HepG2 (cell line): ENCODE measurements at places on chromosomes 5 and 9.

GRCh38 chr9:26502311-26502710, 390.3 kb downstream of the CAAP1 start:
- H3K4me3 ChIP-seq, result no peak overlapping the region
- H3K36me3 ChIP-seq, result no peaks in the 10 kb centered on the region
- DNase-seq, result no peak
- H3K27me3 ChIP-seq, result no peaks in the 10 kb centered on the region

DNA sequence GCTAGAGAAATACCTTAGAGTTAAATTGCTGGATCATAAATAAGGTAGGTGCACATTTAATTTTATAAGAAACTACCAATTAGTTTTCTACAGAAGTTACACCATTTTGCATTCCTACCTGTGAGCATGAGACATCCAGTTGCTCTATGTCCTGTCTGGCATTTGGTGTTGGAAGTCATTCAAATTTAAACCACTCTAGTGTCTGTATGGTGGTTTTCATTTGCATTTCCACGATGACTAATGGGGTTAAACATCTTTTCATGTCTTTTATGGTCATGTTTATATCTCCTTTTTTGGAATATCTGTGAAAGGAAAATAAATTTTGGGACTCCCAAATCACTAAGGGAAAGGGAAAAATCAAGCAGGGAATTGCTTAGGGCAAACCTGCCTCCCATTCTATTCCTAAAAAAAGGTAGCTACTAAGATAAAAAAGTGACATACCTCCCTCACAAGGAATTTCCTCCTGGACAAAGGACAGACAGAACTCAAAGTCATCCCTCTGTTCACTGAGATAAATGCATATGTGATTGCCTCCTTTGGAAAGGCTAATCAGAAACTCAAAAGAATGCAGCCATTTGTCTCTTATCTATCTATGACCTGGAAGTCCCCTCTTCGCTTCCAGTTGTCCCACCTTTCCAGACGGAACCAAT, 31.6 kb upstream of the ADCY2 start:
- no peaks in the 10 kb centered on the region; the same call in 1 of the 2 replicates for H3K27me3 ChIP-seq
- H3K36me3 ChIP-seq, result no peaks in the 10 kb centered on the region
- H3K4me3 ChIP-seq, result no peak overlapping the region
- no peaks in the 10 kb centered on the region for H3K4me1 ChIP-seq

DNA sequence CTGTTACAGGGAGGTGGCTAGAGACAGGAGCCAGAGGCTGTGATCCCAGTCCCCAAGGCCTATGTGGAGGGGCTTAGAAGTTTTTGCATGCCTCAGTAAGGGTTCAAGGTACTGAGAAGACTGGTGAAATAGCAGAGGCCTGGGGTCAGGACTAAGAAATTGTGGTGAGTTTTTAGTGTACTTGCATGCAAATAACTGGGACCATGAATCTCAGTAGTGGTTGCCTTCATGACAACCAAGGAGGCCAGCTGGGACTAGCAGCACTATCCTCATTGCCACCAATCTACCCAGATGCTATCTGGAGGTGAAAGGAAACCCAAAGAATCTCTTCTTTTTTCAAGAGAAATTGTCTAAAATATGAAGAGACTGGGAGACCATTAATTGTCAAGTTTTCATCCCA, 395.1 kb downstream of the CETN3 start:
- no peaks in the 10 kb centered on the region for H3K4me1 ChIP-seq
- DNase-seq, result no peak
- H3K27me3 ChIP-seq, result no peaks in the 10 kb centered on the region

DNA sequence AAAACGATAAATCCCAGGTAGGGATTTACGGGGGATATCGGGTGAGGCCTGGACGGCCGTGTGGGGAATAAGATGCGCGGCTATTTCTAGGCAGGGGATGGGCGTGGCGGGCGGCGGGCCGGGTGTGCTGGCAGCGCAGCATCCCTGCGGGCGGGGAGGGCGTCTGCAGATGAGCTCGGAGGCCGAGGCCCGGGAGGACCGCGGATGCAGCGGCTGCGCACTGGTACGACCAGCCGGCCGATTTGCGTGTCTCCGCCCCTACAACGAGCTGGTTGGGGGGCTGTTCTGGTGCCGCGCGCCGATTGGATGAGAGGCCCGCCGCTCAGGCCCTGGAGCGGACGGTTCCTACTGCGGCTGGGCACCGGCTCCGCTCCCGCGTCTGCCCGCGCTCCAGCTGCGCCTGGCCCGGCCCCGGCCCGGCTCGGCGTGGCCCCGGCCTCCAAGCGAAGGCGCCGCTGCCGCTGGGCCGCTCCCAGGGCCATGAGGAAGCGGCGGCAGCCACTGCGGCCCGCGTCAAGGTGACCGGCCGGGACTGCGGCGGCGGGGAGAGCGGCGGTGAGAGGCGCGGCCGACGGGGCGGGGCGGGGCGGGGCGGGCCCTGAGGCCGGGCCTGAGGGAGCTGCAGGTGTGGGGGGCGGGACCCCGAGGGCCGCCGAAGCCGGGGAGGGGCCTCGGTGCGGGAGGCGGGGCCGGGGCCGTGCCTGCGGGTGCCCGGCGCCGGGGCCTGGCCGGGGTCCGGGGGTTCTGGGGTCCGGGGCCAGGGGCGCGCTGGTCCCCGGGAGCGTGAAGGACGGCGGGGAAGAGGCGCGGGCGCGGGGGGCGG, at the start of gene RALGPS1:
Gene RALGPS1, plus strand, starts transcription at position 325 of the 823 bp plus-strand sequence. CDS start 47,508 bp downstream, outside the sequence.
- DNase-seq, result peak; percentile 88
- no peaks in the 10 kb centered on the region for H3K36me3 ChIP-seq
- no peak within 1 kb of the TSS for H3K27ac ChIP-seq
- 0 out of 3 replicates have a peak, but pooled peaks cover 6% of the 10 kb centered on the region for H3K27me3 ChIP-seq

DNA sequence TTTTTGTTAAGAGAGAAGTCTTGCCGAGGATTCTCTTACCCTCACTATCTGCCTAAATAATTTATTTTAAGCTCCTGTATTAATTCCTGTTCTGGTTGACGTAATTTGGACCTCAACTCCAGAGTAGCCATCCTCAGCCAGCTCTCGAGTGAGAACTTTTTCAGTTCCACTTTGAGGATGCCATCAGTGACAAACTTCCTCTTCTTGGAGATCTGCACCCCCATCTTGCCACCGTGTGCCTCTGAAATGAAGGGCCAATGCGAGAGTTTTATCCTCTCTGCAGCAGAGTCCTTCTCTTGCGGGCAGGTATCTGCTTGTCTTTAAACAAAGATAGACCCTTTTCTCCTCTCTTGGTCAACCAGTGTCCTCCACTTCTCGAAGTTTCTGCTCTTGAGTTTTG, 19.5 kb upstream of the TMEM174 start:
- H3K36me3 ChIP-seq, result no peaks in the 10 kb centered on the region
- no peaks in the 10 kb centered on the region for H3K4me1 ChIP-seq
- H3K27me3 ChIP-seq, result peaks cover 31% of the 10 kb centered on the region; the same call in 2 of the 3 replicates
- DNase-seq, result no peak

GRCh38 chr5:34530637-34531036, 125.5 kb upstream of the RAI14 start:
- H3K4me1 ChIP-seq, result peaks cover 8% of the 10 kb centered on the region; the same call in 1 of the 2 replicates
- H3K36me3 ChIP-seq, result no peaks in the 10 kb centered on the region
- DNase-seq, result no peak
- H3K27ac ChIP-seq, result no peak overlapping the region

DNA sequence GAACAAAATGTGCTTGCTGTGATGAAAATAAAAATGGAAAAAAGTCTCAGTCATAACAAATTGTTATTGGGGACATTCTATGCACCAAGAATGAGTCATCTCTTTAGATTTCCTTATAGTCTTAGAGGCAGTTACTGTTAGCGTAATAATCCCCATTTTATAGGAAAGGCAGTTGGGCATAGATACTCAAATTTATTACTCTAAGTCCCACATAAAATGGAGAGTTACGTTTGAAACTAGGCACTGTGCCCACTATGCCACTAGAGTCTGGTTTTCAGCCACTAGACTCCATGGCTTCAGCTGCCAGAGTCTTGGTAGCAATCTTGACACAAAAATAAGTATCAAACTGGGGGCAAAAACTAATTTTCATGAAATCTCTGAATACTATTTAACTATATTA, 317.9 kb upstream of the MEF2C start:
- no peaks in the 10 kb centered on the region for H3K27me3 ChIP-seq
- no peak overlapping the region for H3K4me3 ChIP-seq
- H3K27ac ChIP-seq, result no peak overlapping the region
- H3K36me3 ChIP-seq, result no peaks in the 10 kb centered on the region
- DNase-seq, result no peak

- no peaks in the 10 kb centered on the region for H3K27me3 ChIP-seq
- 0 out of 2 replicates have a peak, but pooled peaks cover 2% of the 10 kb centered on the region for H3K4me1 ChIP-seq
These were observed 151.6 kb downstream of the DENND1A start for GRCh38 chr9:123778232-123778902.

- no peak overlapping the region for H3K27ac ChIP-seq
- no peaks in the 10 kb centered on the region for H3K36me3 ChIP-seq
- no peaks in the 10 kb centered on the region for H3K4me1 ChIP-seq
- H3K4me3 ChIP-seq, result no peak overlapping the region
These were observed 384.2 kb upstream of the ZNF462 start for GRCh38 chr9:106478727-106479126.

DNA sequence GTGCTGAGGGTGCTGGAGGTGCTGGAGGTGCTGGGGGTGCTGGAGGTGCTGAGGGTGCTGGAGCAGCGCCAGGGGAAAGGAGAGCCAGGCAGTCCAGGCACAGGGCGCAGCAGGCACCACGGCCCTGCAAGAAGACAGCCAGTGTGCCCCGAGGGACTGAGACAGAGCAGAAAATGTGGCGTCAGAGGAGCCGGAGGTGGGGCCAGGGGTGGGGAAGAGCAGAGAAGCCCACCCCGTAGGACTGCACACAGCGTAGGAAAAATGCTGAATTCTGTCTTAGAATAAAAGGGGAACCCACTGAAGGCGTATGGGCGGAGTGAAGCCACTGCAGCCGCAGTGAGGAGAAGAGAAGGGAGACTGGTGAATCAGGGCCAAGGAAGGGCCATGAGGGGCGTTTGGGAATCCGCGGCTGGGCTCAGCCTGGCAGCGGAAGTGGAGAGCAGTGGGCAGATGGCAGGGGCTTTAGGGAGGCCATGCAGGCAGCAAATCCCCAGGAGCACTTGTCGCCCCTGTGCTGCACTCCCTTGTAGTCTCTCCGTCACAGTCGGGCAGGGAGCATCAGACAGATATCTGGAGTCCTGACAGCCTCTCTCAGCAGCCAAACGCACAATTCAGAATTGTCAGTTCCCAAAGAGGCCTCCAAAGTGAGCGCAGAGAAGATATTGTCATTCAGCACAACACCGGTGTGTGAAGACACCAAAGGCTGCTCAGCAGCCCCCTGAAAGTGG, 35.9 kb upstream of the LECT2 start:
- H3K4me1 ChIP-seq, result peaks cover 23% of the 10 kb centered on the region
- no peak overlapping the region for H3K4me3 ChIP-seq
- H3K27me3 ChIP-seq, result no peaks in the 10 kb centered on the region

- no peaks in the 10 kb centered on the region for H3K36me3 ChIP-seq
- no peak overlapping the region for H3K27ac ChIP-seq
- no peaks in the 10 kb centered on the region for H3K27me3 ChIP-seq
These were observed 717.1 kb downstream of the SEMA5A start for GRCh38 chr5:8828596-8829322.

GRCh38 chr9:22143799-22144625, 134.9 kb upstream of the CDKN2B start:
- H3K36me3 ChIP-seq, result no peaks in the 10 kb centered on the region
- no peak overlapping the region for H3K27ac ChIP-seq
- no peaks in the 10 kb centered on the region for H3K4me1 ChIP-seq
- no peak overlapping the region for H3K4me3 ChIP-seq
- DNase-seq, result no peak

DNA sequence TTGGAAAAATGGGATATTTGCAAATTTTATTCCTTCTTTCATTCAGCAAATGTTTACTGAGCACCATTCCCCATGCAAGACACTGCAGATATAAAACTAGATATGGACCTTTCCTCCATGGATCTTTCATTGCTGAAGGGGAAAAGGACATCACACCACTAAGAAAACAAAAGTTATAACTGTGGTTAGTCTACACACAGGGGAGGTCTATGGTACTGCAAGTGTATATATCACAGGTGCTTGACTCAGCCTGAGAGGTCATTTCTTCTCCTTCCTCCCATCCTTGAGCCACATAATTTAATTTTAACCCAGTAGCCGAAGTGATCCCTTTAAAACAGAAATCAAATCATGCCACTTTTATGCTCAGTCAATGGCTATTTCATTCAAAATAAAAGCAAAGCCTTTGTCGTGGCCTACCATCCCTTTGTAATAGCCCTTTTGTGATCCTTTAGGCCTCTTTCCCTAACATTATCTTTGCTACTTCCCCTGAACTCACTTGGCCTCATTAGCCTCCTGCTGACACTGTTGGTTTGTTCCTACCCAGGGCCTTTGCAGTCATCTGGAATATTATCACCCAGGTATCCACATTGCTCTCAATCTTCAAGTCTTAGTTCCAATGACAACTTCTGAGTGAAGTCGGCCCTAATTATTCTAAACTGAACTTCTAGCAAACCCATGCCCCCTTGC, 213.2 kb downstream of the GABRB2 start:
- no peak overlapping the region for H3K27ac ChIP-seq
- H3K27me3 ChIP-seq, result no peaks in the 10 kb centered on the region
- DNase-seq, result no peak
- no peak overlapping the region for H3K4me3 ChIP-seq
- H3K4me1 ChIP-seq, result peaks cover 9% of the 10 kb centered on the region; the same call in 1 of the 2 replicates

DNA sequence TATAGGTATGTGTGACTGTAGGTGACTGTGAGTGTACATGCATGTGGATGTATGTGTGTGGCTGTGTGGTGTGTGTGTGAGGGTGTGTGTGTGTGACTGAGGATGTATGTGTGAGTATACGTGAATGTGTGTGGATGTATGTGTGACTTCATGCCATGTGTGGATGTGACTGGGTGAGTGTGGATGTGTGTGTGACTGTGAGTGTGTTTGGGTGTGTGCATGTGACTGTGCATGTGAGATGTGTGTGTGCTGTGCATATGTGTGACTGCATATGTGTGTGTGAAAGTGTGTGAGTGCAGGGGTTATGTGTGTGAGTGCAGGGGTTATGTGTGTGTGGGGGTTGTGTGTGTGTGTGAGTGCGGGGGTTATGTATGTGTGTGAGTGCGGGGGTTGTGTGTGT, 42.3 kb downstream of the RXRA start:
- no peaks in the 10 kb centered on the region for H3K36me3 ChIP-seq
- H3K27ac ChIP-seq, result no peak overlapping the region
- DNase-seq, result no peak
- H3K4me3 ChIP-seq, result no peak overlapping the region
- no peaks in the 10 kb centered on the region for H3K27me3 ChIP-seq
